ENCODE measurements at places on chromosomes 7 and 10.

GRCh38 chr10:60679388-60679990 lies 98.8 kb upstream of the CDK1 start:
- DNase-seq = no peak

DNA sequence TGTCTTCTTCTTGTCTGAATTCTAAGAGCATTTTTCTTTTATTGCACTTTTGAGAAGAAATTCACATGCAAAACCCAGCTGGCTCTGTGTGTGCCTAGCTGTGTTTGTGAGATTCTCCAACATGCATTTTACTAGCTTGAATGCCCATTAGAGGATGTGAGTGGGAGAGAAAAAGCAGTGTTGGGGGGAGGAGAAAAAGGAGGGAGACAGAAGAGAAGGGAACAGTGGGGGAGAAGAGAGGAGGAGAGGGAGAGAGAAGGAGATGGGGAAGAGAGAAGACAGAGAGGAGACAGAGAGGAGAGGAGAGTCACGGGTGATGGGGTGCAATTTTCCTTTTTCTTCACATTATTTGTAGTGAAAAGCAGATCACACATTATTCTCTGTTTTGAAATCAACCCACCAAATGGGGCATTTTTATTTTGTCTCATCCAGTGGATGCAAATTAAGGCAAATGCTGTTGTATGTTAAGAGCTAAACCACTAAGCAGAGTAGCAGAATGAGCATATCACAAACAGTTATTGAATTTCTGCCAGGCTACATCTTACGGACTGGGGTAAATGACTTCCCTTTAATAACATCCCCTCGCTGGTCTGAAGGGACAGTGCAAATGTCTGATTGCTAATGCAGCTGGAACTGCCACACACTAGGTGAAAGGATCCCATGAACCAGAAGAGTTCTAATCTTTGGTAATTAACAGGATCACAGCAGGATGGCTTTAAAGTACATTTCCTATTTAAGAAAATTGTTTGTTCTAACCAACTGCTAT lies 849 bp downstream of the LRRN3 start:
- no peak for DNase-seq

- no peak for DNase-seq
Measured at GRCh38 chr10:27614776-27615175, 110.7 kb downstream of the RAB18 start.

GRCh38 chr10:104028146-104028545 lies 57.5 kb downstream of the COL17A1 start:
- DNase-seq = peak; percentile 19

DNA sequence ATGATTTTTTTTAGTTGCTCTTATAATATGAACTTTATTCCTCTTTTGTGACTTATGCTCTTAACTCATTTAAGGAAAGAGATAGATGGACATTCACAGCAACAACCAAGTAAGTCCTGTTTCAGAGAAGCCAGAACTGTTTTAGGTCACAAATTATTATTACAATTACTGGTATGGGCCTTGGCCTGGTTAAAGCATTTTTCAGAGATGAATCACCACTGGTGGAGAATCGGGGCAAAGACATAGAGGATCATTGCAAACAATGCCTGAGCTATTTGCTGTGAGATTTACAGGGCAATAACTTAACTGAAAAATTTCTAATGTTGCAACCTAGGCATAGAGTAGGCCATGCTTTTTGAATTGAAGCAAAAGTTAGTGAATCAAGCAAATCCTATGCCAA lies 138.0 kb upstream of the YAE1 start:
- DNase-seq = no peak

DNA sequence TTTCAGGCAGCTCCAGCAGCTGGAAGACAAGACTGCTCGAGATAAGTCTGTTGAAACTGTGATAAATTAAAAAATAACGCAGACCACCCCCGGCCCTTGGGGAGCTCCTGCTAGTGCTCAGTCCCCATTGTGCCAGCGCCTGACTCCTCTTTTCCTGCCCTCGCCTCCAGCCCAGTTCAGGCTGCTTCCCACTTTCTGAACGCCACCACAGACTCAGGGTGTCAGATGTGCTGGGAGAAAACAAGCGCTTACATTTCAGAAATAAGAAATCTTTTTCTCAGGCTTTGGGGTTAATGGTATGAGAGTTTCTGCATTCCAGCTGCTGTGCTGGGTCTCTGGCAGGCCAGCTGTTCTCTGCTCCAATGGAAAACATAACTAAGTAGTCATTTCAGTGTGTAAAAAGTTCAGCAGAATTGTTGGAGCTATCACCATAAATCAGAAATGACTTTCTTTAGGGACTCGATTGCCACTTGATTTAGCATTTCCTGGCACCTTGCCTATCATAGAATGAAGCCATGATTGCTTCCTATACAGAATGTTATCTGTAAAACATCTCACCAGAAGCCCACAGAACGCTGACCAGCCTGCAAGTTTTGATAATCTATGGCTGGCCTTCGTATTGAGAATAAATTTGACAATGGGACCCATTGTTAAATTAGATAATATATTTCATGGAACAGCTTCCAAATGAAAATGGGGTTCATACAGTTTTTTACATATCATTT lies 257.0 kb upstream of the ZNF32 start:
- DNase-seq = no peak

Data from stimulated activated CD4-positive, alpha-beta T cell treated with anti-CD3 and anti-CD28 coated beads, Interleukin-2, amount 100 ng/mL, for 4 hours (primary cell).